Kidney glomerular epithelial cell (primary cell): ENCODE measurements at places on chromosomes 5 and 9.

- DNase-seq: no peak
Observed at GRCh38 chr5:157454273-157454672, 5.7 kb upstream of the NIPAL4 start.

DNA sequence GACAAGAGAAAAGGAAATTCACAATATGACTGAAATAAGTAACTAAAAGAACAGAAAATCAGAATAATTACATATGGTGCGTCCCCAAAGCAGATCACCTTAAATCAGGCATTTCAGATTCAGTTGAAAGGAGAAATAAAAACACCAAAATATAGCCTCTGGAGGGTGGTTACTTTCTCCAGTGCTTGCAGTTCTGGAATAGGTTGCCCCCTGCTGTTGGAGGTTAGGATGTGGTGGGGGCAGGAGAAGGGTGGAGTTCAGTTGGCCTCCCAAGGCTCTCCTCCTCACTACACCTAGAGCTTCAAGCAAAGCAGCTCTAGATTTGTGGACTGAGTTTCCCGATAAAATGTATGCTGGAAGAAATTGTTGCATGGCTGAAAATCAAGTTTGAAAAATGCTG lies 338.2 kb upstream of the TLE4 start:
- DNase-seq: peak; percentile 16

- peak; percentile 65 for DNase-seq
Observed at GRCh38 chr5:89437450-89438435, 554.8 kb upstream of the MEF2C start.

- DNase-seq: no peak
Observed at GRCh38 chr5:17147170-17147569, 70.3 kb upstream of the BASP1 start.

DNA sequence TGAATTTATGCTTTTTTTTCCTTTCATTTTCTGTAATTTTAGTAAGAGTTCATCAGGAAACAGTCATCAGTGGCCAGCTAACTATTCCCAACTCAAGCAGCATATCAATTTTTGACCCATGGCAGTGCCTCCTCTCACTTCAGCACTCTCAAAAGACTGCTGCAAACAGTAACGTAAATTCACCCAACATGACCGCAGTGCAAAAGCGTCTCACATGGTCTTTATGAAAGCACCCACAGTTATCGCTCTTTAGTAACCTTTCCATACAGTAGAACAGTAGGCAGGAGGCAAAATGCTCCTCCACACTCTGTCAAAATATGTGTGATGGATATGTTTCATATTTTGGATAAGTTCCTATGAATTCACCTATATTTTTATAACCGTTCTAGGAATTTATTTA lies 48.6 kb downstream of the PARP8 start:
- no peak for DNase-seq

DNA sequence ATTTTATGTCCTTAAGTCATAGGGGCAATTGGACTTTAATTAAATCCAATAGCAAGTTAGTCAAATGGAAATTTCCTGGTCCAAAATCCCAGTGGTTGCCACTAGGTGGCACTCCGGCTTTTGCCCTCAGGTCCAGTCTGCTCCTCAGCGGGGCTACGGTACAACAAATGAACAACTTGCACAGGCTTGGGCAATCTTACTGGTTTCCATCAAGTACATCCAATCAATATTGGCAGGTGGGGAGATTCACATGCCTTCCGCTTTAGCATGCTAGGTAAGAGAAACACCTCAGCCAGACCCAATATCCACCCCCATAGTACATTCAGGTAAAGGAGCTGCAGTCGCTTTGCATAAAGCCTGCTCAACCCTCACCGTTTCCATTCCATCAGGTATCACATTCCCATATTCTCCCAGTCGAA lies 6.3 kb upstream of the MXD3 start:
- peak; percentile 48 for DNase-seq
